ENCODE measurements at places on chromosomes 5 and 9.

DNA sequence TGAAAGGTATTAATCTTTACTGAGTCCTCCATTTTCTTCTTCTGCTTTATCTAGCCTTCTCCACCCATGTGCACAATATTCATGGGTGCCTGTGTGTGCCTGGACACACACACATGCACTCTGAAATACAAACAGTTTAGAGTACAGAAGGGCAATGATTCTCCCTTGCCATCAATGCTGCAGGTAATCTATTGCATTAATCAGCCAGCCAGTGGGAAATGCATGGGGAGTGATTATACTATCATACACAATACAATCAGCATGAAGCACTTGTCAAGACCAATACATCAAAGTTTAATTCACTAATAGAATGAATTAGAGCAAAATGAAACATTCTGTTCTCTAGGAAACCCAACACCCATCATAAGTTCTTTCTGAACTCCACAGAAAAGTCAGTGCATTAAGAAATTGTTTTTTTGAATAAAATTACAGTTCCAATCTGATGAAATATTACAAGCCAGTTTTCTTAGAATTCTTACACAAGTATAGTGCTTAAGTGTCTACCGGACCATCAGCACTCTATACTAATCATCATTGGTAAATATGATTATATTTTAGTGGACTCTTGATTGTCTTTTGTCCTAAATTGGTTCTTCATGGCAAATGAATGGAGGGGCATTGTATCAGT is 172.2 kb downstream of the ZSWIM6 start:
- no peak for DNase-seq

GRCh38 chr9:111482694-111483438 is 1.3 kb downstream of the ECPAS start:
- no peak for DNase-seq

GRCh38 chr5:124234022-124234769 is 512.2 kb downstream of the ZNF608 start:
- DNase-seq, result no peak

- DNase-seq, result no peak
These were observed 193.3 kb downstream of the MLLT3 start for GRCh38 chr9:20428976-20429375.

DNA sequence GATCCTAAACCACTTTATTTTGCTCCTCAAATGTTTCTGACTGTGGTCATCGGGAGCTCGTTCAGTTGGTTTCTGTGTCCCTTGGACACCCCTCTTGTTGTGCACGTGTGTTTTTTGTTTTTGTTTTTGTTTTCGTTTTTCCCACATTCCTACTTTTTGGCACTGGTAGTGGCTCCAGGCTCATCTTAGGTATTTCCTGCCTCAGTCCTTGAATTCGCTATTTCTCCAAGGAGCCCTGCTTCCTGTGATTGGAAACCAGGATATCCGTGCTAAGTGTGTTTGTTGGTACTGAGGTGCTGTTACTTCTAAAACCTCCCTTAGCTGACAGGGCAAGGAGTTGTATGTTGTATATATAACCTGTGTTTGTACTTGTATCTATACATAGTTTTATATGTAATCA is 5.9 kb downstream of the HMCN2 start:
- DNase-seq, result no peak

GRCh38 chr9:83339435-83339834 is 198.8 kb downstream of the FRMD3 start:
- no peak for DNase-seq

DNA sequence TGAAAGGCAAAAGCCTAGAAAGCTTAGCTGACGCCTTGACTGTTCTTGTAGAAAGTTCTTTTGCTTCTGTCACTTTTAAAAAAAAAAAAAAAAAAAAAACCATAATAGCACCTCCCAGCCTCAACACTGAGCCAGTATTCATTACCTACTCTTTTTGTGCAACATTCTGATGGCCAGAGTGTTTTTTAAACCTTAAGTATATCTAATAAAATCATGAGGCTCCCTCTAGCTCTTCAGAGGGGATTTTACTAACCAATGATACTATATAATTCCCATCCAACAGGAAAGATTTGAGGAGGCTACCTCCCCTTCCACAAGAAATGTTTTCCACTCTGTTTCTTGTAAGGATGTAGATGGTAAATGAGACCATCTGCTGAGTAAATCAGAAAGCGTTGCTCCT is 3.9 kb downstream of the BNC2 start:
- DNase-seq, result no peak

GRCh38 chr5:170541146-170541769 is 37.4 kb downstream of the KCNIP1 start:
- DNase-seq, result no peak

- no peak for DNase-seq
These were observed 482.8 kb upstream of the ARRDC3 start for GRCh38 chr5:91865915-91866314.

- no peak for DNase-seq
These were observed 15.3 kb downstream of the WHRN start for GRCh38 chr9:114489928-114490327.

- DNase-seq, result no peak
These were observed 39.3 kb upstream of the TNC start for GRCh38 chr9:115157245-115157674.

DNA sequence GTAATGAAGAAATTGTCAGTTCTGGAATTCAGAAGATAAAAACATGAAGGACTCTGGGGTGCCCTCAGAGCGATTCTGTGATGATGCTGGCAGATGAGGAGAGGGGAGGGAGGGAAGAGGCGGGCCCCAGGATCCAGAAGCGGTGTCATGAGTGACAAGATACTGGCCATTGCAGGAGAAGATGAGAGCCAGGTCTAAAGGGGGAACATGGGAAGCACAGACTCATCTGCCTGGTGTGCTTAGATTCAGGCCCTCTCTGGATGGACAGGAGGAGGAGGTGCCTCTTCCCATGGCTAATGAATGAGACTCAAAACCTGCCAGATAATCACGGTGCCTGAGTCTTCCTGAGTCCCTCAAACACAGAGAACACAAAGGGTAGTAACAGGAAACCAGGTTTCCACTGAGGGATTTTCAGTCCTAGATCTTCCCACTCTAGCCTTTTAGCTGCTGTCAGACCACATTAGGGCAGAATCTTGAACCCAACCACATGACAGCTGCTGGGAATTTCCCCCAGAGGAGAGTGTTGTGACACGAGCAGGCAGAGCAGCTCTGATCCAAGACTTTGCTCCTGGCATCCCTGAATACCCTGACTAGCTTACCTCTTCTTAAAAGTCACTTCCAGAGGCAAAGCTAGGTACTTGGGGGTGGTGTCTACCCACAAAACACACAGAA is 28.2 kb upstream of the HSPA9 start:
- no peak for DNase-seq

- no peak for DNase-seq
These were observed 2.4 kb upstream of the PPP2R2B start for GRCh38 chr5:146880966-146881365.

GRCh38 chr5:171599411-171599810 is 180.0 kb downstream of the FGF18 start:
- DNase-seq, result no peak

- DNase-seq, result no peak
These were observed 75.6 kb downstream of the TLR4 start for GRCh38 chr9:117779760-117780159.

DNA sequence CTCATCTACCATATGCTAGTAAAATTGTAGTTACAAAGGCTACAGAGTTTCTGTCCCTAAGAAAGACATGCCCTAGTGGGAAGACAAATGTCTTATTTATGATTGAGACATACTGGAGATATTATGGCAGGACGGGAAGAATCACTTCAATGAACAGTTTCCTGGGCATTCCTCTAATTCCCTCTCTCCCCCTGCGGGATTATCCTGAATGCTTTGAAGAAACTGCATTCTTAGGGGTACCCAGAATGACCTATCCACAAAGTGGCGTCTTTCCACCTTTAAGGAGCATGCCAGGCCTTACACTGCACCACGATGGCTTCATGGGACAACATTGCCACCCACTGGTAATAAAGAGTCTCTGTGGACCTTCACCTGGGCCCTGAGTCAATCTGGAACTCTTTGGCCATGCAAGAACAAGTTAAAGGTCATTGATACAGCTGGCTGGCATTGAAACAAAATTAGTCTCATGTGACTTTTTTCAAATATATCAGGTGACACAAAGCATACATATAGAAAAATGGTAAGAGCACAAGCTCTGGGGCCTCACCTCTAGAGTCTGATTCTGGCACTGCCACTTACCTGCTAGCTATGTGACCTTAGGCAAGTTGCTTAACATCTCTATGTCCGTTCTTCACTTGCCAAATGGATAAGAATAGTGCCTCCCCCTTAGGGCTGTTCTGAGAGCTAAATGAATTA is 32.0 kb downstream of the ANKRD55 start:
- DNase-seq, result peak; percentile 8

- DNase-seq, result no peak
These were observed 645.0 kb upstream of the KLF4 start for GRCh38 chr9:108134486-108135128.

GRCh38 chr5:140927228-140927573 is 1.1 kb downstream of the PCDHAC1 start:
- DNase-seq, result no peak

DNA sequence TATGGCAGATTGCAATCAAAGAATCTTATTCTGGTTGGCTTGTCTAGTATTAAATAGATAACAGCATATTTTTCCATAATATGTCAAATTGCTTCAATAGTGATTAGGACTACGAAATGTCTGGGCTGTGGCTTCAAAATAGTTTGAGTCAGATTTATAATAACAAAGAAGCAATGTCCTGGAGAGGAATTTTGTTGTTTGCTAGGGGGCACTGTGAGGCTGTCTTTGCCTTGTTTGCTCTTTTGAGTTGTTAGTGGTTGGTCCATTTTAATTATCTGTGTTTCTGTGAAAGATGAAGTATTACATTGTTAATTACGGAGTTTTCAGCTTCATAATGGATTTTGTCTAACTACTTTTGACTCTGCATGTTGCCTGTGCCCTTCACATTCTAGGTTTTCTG is 713.6 kb downstream of the TLE4 start:
- DNase-seq, result no peak

GRCh38 chr9:8348756-8349155 is 549.2 kb upstream of the DMAC1 start:
- no peak for DNase-seq

DNA sequence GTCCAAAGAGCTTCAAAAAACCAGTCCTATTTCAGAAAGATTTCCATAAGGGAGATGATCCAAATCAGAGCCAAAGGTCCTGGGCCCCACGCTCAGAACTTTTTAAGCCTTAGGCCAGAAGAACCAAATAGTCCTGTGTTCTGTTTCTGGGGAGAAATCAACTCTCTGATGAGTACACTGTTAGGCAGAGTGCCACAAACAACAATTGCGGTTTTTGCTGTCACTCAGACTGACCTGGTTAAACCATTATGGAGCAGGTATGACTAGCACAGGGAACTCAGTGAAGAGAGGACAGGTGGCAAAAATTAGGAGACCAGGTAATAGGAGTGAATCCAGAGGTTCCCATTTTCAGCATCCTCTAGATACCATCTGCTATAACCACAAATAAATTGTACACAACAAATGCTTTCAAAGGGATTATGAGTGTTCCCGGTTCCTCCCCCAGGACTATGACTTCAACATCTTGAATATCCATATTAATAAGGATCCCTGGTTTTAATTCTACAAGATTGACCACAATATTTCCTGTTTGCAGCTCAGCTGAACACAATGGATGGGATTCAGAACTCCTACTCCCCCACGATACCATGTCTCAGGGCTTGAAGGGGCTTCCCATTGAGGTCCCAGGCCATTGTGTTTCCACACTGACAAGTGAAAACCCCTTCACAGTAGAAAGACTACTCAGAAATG is 52.1 kb upstream of the FREM1 start:
- no peak for DNase-seq

GRCh38 chr9:21668516-21668915 is 133.9 kb upstream of the MTAP start:
- no peak for DNase-seq

GRCh38 chr5:5979761-5980537 is 398.4 kb downstream of the MED10 start:
- DNase-seq, result no peak

DNA sequence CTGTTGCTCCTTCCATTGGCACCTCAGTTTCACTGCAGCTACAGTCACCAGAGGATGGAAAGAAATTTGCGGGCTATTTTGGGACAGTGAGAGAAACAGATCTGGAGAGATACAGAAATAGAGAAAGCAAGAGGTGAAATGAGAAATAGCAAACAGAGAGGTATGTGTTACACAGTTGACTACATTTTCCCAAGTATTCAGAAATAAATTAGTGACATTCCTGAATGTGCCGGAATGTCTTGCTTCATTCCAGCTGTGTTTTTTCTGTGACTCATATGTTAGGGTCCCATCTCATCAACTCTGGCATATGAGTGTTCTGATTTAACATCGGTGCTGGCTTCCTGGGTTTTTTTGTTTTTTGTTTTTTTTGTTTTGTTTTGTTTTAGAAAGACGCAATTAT is 63.8 kb upstream of the ZNF462 start:
- DNase-seq, result no peak

DNA sequence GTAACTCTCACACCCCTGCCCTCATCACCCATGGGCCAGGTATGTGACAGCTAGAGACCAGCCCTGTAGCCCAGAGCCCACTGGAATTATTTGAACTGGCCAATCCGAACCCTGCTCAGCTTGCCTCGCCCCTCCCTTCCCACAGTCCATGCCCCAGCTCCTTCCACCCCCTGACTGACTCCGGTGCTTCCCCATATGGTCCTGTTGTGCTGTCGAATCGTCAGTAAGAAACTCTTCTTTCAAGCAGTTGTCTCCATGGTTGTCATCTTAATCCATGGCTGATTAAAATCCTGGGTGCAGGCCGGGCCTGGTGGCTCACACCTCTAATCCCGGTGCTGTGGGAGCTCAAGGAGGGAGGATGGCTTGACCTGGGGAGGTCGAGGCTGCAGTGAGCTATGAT is 118.5 kb downstream of the COL23A1 start:
- DNase-seq, result no peak

DNA sequence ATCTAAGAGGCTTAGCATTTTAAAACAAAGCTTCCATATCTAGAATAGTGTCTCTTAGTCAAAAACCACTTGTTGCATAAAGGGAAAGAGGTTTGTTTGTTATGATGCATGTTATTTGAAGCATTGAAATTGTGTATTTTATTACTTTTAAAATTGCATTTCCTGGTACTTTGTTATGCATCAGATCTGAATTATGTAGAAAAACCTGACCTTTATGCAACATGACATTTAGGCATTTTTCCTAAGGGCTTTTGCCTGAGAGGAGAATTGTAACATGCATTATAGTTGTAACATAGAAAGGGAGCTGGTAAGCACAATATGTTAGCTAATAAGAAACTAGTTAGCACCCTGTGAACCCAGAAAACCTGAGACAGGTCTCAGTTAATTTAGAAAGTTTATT is 22.0 kb downstream of the ZNF169 start:
- no peak for DNase-seq
